Esophagus muscularis mucosa (tissue), 4 donors: ENCODE measurements at places on chromosomes 6 and 20. TPM values are rescaled to one million over a fixed set of nuclear protein-coding genes. Genes with fewer than 3 reads are reported as not detected.

Gene NRN1
- total RNA-seq, result 21.9 TPM

Gene LTB
- total RNA-seq, result 0.57 TPM

Gene GSS
- 36.1 TPM for total RNA-seq

Gene TREML1
- total RNA-seq, result not detected

Gene PBOV1
- not detected for total RNA-seq

Gene OXT
- not detected for total RNA-seq

Gene LINC00237
- not detected for total RNA-seq

Gene APOM
- total RNA-seq, result 3.3 TPM

Gene PPP1R3G
- 3.0 TPM for total RNA-seq

Gene BRD2
- 107 TPM for total RNA-seq

Gene ZSCAN9
- total RNA-seq, result 15.4 TPM
